ENCODE measurements at places on chromosomes 7 and 10.

GRCh38 chr10:44261710-44262455, 123.0 kb downstream of the CXCL12 start:
- no peak for DNase-seq

- DNase-seq: no peak
These were observed 145.2 kb downstream of the ARID5B start for GRCh38 chr10:62046522-62047227.

GRCh38 chr10:132477398-132478340, 59.9 kb upstream of the INPP5A start:
- no peak for DNase-seq

DNA sequence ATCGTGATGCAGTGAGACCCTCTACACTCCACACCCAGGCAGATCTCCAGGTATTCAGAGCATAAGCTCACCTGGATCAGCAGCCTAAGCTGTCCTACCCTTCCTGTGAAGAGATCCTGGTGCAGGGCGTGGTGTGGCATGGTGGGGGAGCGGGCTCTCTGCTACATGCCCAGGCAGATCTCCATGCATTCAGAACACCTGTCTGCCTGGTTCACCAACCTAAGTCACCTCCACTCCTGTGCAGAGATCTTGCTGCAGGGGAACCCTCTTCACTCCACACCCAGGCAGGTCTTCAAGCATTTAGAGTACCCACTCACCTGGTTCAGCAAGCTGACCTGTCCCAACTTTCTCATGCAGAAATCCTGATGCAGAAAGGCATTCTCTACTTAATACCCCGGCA, 394.4 kb upstream of the SEMA3A start:
- DNase-seq: no peak

- DNase-seq: no peak
These were observed 155.1 kb upstream of the ETV1 start for GRCh38 chr7:14144538-14144937.

- DNase-seq: no peak
These were observed 71.6 kb downstream of the TCERG1L start for GRCh38 chr10:131239926-131240325.

DNA sequence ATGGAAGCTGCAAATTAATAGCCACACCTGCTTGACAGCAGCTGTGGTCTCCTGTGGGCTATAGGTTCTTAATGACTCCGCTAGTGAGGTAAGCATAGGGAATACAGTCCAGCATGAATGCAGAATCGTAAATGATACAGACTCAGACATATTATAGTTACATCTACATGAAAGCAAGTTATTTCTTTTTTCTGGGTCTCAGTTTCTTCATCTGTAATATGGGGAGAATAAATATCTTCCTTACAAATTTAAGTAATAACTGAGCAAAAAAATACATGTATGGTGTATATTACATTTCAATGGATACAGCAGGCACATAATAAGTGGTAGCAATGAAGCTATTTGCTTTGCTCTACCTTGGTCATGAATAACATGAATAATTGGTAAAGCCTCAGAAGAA, 245.9 kb upstream of the RHOBTB1 start:
- DNase-seq: no peak

GRCh38 chr10:79103585-79103984, 34.8 kb downstream of the ZMIZ1 start:
- DNase-seq: no peak

GRCh38 chr7:129970816-129971215, 18.1 kb upstream of the UBE2H start:
- no peak for DNase-seq

- no peak for DNase-seq
These were observed 210.1 kb upstream of the STK17A start for GRCh38 chr7:43372676-43373355.

GRCh38 chr7:158953912-158954311, 97.6 kb downstream of the DYNC2I1 start:
- DNase-seq: no peak

- DNase-seq: no peak
These were observed 3.5 kb upstream of the NAMPT start for GRCh38 chr7:106288263-106288662.

DNA sequence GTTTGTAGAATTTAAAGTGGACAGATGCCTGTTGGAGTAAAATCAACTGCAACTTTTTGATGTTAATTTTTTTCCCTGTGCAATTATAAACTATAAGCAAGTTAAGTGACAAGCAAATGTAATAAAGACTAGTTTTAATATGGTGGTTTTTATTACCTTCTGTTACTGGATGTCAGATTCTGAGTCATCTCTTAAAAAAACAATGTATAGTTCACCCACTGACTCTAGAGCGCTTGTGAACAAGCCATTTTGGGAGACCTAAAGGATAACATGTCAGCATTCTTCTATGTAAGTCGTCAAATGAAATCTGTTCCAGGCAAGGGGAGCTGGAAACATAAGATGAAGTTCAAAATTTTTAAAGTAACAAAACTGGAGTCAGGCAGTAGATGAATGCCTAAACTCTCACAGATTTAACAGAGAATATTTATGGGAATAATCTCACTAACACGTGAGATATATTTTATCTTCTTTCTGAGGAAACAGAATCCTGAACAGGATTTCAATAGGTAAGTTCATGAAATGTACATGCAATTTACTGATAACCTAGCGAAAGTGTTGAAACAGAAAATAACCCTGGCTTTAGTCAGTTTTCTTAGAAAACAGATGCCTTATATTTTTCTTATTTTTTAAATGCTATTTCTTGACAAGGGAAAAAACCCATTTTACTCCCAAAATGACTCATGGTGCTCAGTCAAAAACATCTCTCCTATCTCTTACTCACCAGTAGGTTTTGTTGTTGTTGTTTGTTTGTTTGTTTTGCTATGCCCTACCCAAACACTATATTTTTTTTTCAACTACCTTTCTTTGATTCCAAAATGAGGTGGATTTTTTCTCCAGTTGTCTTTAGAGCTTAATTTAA, 91.7 kb downstream of the SLC39A12 start:
- no peak for DNase-seq

- no peak for DNase-seq
These were observed 6.0 kb downstream of the PARD3 start for GRCh38 chr10:34808801-34809745.

GRCh38 chr10:631266-631665, 58.2 kb downstream of the DIP2C start:
- no peak for DNase-seq

DNA sequence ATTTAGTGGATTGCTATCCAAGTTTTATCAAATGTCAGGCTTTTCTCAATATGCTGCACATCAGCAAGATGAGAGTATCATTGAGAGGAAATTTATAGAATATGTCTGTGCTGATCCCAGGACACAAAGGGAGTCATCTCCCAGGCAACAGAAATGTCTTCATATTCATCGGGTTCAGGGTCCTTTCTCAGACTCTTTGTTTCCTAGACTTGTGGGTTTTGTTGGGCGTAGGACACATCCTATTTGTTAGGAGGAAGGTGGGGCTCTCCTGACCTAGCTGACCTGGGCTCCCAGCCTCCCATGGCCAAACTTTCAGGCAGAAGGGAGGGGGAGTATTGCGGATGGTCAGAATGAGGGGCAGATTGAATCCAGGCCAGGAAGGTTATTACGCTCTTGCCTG, 22.9 kb upstream of the NPS start:
- no peak for DNase-seq

GRCh38 chr7:134300988-134301387, 15.7 kb downstream of the SLC35B4 start:
- no peak for DNase-seq

GRCh38 chr10:76647301-76647700, 990.3 kb downstream of the KCNMA1 start:
- no peak for DNase-seq

DNA sequence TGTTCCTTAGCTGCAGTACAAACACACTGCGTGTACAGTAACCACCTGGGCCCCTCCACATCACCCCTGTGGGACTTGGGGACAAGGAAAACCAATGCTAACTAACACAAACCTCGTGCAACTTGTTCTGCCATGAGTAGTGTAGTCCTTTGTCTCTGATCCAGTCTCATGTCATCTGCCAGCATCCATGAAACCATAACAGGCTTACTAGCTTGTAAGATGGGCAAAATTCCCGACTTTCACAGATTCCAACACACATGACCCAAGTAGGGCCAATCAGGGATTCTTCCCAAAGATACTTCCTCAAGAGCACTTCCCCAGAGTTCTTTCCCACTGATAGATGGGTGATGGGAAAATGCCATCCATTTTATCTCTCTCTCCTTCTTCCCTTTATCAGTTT, 41.1 kb upstream of the GARS1 start:
- DNase-seq: no peak

DNA sequence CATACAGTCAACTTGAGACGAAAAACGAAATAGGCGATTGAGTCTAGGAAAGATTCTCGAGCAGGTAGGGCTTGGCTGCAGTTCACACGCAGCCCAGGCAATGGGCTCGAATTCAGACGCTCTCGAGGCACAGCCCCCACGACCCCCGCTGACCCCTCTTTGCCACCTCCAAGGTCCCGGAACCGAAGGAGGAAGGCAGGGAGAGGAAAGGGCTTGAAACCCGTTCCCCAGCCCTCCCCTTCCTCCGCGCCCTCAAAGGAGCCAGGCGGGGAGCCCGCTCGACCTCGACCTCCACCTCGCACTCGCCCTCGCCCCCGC, 441 bp downstream of the CCDC186 start:
- DNase-seq: no peak

DNA sequence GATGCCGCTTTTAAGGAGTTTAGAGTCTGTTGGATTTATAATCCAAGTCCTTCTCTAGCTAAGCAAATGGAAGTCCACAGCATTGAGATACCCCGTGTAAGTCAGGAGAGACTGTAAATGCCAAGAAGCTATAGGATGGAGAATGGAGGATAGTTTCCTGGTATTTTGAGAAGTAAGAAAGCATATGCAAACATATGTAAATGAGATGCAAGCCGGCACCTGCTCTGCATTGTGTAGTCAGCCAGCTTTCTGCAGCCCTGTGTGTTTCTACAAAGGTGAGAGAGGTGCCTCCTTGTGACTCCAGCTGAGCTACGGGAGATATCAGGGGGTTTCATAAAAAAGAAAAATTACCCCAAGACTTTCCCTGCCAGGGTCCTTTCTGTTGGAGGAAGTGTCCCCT, 176.3 kb downstream of the RPS24 start:
- no peak for DNase-seq

DNA sequence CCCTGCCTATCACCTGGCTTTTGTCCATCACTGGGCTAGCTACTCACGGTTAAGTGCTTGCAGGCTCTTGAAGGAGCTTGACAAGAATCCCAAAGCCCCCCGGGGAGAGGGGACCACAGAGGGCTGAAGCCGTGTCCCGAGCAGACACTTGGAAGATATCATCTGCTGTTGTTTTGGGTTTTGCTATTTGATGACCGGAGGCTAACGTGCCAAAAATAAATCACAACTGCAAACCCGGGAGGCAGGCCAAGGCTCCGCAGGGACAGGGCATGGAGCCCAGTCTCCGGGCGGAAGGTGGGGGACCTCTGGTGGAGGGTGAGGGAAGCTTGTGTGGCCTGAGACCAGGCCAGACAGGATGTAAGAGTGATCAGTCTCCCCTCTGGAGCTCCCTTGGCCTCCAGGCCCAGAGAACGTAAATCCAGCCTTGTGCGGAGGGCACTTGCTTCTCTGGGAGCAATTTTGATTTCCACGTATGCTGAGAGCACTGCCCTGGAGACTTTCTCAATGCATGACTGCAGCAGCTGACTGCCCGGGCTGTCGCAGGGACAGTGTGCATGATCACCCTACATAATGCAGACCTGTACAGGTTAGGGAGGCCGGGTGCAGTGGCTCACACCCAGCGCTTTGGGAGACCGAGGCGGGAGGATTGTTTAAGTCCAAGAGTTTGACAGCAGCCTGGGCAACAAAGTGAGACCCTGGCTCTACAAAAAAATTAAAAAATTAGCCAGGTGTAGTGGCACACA, at the start of gene PHKG1:
TSS of gene PHKG1 (minus strand) at position 164 of the 743 bp plus-strand sequence. CDS start 4,011 bp downstream, outside the sequence.
- DNase-seq: no peak

- DNase-seq: no peak
These were observed 1.7 kb downstream of the ADAP1 start for GRCh38 chr7:952548-953441.

GRCh38 chr7:102832674-102833073, 80.1 kb upstream of the LRRC17 start:
- no peak for DNase-seq

- no peak for DNase-seq
These were observed 450.9 kb upstream of the CNTNAP2 start for GRCh38 chr7:145665499-145666258.

DNA sequence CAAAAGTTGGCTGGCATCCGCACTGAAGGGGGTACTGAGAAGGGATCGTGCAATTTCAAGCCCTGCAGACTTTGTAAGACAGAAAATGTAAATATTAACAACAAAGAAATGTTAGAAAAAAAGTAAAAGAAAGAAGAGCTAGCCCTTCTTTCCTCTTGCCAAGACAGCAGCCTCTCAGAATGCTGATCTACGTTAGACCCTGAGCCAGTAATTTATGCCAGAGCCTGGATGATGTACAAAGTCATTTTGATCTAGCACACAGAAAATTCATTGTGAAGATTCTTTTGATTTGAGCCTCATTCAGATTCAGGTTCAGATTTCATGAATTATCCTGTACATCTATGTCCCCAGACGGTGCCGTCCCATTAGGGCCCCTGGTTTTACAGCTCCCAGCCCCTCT, 105.2 kb downstream of the PRKCQ start:
- DNase-seq: no peak

- DNase-seq: no peak
These were observed 96.5 kb downstream of the PFKFB3 start for GRCh38 chr10:6299234-6299633.

GRCh38 chr7:130461272-130461671, 20.5 kb upstream of the CEP41 start:
- DNase-seq: no peak

- no peak for DNase-seq
These were observed 9.8 kb downstream of the TBXAS1 start for GRCh38 chr7:139838876-139839275.

DNA sequence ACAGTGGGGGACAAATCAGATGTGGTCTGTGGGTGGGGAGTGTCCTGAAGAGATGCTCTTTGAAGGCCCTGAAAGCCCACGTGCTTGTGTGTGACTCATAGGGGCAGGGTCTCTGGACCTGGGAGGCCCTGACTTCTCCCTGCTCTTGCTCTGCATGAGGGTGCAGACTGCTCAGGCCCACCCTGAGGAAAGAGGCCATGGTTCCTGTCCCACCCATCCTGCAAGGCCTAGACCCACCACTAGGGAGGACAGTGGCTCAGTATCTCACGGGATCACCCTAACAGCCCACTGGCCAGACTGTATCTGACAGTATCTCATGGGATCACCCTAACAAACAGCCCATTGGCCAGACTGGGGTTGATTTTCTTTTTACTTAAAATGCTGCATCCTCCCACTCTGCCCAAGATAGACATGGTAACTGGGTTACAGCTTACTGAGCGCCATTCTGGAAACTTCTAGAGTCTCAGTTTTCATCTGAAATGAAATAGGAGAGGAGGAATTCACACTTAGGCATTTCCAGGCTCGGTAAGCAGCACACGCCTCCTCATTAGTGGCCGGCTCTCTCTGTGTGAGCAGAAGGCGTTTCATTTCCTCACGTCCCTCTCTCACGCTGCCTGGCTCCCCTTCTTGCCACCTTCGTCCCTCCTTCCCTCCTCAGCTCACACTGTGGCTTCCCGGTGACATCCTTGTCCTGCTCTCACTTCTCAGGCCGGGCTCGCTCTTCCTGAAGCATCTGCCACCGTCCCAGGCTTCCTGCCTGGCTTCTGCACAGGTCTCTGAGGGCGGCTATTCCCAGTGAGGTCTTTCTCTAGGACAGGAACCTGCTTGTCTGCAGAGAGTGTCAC, 242.6 kb downstream of the GLRX3 start:
- DNase-seq: no peak
